ENCODE measurements at places on chromosomes 1 and 21.

DNA sequence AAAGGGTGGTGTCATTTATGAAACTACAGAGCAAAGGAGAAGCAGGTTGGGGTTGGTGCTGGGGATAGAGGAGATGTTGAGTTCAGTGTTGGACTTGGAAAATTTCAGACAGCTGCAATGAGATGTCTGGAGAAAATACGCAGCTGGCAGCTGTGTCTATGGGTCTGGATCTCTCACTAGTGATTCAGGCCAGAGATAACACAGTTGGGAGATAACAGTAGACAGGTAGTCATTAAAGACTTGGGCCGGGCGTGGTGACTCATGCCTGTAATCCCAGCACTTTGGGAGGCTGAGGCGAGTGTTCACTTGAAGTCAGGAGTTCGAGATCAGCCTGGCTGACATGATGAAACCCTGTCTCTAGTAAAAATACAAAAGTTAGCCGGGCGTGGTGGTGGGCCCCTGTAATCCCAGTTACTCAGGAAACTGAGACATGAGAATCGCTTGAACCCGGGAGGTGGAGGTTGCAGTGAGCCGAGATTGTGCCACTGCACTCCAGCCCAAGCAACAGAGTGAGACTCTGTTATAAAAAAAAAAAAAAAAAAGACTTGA is 2.5 kb upstream of the TFAP2E start:
- DNase-seq, result no peak

DNA sequence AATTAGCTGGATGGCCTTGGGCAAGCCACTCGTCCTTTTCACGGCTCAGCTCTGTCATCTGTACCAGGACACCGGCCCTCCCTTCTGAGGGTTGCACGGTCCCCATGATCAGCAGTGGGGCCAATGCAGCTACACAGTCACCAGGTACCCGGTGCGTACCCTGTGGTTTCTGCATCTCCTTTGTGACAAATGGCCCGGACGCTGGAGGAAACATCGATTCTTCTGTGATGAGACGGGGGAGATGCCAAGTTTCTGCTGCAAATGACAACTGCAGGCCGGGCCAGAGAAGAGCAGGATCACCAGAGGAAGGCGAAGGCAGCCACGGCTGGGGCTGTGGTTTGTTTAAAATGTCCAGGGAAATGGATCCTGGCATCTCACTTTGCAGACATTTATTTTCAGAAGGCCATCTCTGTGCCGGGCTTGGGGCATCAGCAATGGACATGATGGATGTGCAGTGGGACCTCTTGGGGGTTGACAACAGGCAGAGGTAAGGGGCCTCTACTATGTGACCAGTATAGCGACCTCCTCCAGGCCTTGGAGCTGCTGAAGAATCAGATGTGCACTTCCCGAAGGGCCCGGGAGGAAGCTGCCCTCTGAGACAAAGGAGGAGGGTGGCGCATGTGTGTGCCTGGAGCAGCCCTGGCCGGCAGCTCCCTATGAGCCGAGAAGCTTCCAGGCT is 221.9 kb upstream of the C1orf174 start:
- no peak for DNase-seq

DNA sequence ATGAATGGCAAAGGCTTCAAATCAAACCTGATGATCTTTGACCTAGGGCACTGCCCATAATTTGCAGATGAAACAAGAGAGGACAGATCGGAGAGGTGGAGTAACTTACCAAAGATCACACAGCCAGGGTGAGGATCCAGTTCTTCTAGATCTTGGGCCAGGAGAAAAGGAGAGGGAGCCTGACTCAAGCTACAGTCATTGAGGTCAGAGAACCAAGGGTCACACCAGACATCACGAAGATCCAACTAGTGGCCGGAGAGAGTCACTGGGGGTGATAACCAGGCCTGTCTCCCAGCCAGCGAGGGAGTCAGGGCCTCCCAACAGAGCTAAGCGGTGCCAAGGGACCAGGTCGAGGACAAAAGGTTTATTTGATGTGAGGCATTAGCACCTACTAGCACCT is 115.0 kb downstream of the RIPK4 start:
- no peak for DNase-seq

GRCh38 chr1:54498383-54499096 is 49.5 kb upstream of the ACOT11 start:
- DNase-seq, result no peak

GRCh38 chr21:42579456-42580075 is 65.9 kb downstream of the SLC37A1 start:
- no peak for DNase-seq

DNA sequence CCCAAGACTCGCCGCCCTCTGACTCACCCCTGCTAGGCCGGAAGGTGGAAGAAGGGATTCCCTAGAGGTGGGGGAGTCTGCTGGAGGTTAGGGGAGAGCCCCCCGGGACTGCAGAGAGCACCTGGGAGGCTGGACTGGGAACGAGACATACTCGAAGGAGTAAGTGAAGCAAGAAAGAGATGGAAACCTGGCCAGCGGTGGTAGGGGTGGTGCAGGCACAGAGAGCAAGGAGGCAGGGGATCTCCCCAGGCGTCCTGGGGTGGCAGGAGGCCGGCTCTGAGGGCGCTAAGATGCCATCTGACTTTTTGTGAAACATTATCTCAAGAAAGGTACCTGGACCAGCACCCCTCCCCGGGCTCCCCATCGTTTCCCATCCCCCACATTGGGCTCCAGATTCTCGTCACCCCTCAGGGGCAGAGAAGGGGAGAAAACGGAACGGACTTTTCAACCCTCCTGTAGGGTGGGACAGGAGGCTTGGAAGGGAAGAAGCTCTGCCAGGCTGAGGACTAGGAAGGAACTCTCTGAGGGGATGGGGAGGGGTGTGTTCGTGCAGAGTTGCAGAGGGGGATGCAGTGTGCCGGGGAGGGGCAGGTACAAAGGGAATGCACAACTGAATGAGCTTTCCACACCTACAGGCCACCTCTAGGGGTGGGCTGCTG is 708 bp downstream of the CHRNB2 start:
- DNase-seq, result no peak

GRCh38 chr1:232149287-232150201 is 480.4 kb downstream of the SIPA1L2 start:
- no peak for DNase-seq

GRCh38 chr1:103191327-103191726 is 83.0 kb upstream of the COL11A1 start:
- no peak for DNase-seq

GRCh38 chr1:4460052-4460451 is 194.4 kb upstream of the AJAP1 start:
- DNase-seq, result no peak

DNA sequence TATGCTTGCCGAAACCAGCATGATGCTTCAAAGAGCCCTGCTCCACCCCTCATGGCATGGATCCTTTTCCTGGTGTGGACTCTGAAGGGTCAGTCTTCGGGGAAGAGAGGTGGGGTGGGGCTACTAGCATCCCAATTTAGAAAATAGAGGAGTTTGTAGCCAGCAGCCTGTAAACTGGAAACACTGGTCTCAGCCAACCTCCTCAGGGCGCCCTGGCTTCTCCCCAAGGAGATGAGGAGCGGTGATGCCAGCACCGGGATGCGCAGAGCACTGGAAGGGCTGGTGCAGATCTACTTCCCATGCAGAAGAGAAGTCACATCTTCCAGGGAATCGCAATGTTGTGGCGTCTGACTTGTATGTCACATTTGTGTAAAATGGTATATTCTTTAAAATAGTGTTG is 6.4 kb upstream of the IKBKE start:
- DNase-seq, result no peak
